ENCODE measurements at places on chromosomes 6 and 20.

DNA sequence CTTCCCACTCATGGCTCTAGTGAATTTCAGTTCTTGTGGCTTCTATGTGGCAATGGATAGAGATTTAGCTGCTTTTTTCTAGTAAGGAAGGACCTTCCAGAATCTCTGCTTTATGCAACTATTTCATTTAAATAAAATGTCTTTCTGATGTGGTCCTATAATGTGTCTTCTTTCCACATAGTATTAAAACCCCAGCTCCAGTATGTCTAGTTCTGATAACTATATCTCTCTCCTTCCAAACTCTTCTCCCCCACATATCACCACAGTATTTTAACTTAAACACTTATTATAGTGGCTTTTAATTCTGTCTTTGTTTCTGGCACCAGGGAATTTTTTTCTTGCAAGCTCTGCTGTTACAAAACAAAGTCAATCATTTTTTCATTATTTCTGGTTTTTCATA, 40.6 kb upstream of the SUMO4 start:
- no peak for DNase-seq

GRCh38 chr20:48281501-48281900, 496.2 kb upstream of the SULF2 start:
- no peak for DNase-seq

- DNase-seq: no peak
Measured at GRCh38 chr20:42492290-42492689, 697.4 kb downstream of the PTPRT start.

DNA sequence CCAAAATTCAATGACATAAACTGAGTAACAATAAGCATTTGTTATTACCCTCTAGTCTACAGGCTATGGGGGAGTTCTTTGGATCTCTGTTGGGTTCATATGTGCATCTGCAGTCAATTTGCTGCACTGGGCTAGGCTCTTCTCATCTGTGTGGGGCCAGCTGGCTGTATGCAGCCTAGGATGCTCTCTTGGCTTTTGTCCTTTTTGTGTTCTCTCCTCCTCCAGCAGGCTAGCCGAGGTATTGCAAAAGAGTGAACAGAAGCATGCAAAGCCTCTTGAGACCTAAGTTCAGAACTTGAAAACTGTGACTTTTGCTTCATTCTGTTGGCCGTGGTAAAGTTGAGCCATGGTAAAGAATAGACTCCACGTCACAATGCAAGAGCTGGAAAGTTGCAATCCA, 62.8 kb upstream of the FOXO3 start:
- DNase-seq: no peak

GRCh38 chr6:159650314-159650713, 42.7 kb downstream of the SOD2 start:
- DNase-seq: no peak

GRCh38 chr6:133705066-133705465, 183.8 kb upstream of the TCF21 start:
- DNase-seq: no peak

DNA sequence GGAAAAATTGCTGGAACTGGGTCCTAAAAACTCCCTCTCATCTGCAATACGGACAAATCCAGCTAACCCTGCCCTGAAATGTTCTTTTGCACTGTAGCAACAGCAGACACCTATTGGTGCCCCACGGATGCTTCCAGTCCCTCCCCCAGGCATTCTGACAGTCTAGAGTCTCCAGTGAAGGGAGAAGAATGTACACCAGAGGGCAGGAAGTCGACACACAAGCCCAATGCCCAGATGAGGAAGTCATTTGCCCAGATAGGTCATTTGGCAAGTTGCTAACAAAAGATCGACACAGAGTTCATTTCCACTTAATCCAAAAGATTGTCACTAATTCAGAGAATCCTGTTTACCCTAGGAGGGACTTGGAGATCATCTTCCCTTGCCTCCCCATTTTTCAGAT, 293.0 kb upstream of the PRDM1 start:
- DNase-seq: no peak

DNA sequence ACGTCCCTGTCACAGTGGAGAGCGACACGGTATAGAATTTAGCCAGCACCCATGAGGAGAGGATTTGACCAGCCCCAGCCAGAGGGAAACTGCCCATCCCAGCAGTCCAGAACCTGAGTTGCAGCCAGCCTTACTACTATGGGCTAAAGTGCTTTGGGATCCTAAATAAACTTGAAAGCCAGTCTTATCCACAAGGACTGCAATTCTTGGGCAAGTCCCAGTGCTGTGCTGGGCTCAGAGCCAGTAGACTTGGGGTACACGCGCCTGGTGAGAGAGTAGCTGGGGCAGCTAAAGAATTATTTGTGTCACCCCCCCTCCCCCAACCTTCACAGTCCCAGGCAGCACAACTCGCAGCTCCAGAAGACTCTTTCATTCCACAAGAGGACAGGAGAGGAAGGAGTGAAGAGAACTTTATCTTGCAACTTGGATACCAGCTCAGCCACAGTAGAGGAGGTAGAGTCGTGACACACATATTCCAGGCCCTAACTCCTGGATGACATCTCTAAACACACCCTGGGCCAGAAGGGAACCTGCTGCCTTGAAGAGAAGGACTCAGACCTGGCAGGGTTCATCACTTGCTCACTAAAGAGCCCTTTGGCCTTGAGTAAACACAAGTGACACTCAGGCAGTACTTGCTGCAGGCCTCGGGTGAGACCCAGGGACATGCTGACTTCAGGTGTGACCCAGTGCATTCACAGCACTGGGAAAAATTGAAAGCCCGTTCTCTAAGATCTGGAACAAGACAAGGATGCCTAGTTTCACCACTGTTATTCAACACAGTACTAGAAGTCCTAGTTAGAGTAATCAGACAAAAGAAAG, 100.3 kb downstream of the REV3L start:
- no peak for DNase-seq

DNA sequence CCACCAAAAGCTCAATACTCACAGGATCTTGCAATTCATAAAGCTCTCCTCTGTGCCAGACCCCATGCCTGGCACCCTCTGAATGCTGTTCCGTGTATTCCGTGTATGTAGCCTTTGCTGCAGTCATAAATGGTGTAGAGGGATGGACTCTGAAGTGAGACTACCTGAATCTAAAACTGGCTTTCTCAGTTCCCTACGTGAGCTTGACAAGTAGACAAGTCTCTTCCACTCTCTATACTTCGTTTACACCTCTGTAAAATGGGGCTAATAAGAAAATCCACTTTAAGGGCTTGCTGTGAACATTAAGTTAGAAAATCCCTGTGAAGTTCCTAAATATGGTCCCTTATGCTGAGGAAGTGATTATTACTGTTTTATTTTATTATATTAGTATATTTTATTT, 31.5 kb downstream of the PPP1R16B start:
- no peak for DNase-seq

DNA sequence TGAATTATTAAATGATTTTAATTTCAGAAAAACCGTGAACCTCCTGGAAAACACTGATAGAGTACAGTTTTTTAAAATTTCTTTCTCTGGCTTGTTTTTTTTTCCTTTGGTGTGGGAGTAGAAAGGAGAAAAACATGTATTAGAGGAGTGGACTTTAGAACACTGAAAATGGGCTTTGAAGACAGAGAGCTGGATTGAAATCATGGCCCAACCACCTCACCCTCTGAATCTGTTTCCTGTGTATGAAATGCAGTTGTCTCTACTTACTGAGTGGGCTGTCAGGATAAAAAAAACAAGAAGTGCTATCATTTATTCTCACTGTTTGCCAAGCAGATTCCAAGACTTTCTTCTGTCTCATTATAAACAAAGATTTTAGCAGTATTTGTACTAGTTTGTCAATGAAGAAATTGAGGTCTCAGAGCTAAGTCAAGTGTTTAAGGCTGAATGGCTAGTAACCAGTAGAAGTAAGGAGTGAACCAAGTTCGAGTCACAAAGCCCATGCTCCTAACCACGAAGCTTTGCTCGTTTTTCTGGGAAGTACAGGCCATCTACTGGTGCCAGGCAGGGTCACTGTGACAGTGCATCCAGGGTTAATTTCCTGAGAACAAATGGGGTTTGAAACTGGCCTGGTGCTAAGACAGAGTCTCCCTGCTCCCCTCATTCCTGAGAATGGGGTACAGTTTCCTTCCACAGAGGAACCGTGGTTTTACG, 256.4 kb downstream of the TMEM242 start:
- DNase-seq: no peak

GRCh38 chr6:170221052-170221752, 69.7 kb downstream of the DLL1 start:
- no peak for DNase-seq

DNA sequence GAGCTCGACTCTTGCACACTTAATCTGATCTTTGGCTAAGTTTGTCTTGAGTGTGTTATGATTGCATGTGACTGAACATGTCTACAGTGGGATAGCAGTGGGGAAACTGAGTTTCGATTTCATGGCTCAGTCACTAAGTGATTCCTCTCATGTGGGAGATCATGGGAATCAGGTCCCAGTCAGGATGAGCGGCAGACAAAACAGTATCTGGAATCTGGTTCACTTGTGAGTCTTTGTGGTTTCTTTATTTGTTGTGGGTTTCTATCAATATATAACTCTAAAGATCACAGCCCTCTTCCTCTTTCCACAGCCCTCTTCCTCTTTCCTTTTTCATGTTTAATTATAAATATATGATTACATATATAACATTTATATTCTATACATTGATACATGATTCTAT, 4.0 kb downstream of the RPP21 start:
- DNase-seq: no peak

- DNase-seq: no peak
Measured at GRCh38 chr6:42315259-42315990, 97.8 kb upstream of the MRPS10 start.

GRCh38 chr6:31972709-31973350, 892 bp upstream of the DXO start:
- DNase-seq: no peak

GRCh38 chr20:57714409-57715267, 4.8 kb upstream of the PMEPA1 start:
- no peak for DNase-seq

GRCh38 chr6:113414511-113414910, 442.6 kb upstream of the MARCKS start:
- no peak for DNase-seq

DNA sequence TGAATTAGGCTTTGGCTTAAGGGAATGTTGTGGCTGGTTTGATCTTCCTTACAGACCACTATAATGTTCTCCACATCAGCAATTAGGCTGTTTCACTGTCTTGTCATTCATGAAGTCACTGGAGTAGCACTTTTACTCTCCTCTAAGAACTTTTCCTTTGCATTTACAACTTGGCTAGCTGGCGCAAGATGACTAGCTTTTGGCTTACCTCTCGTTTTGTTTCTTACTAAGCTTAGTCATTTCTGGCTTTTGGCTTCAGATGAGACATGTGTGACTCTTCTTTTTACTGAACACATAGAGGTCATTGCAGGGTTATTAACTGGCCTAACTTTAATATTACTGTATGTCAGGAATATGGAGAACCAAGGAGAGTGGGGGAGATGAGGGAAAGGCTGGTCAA, 143.2 kb downstream of the PTCHD4 start:
- DNase-seq: no peak

DNA sequence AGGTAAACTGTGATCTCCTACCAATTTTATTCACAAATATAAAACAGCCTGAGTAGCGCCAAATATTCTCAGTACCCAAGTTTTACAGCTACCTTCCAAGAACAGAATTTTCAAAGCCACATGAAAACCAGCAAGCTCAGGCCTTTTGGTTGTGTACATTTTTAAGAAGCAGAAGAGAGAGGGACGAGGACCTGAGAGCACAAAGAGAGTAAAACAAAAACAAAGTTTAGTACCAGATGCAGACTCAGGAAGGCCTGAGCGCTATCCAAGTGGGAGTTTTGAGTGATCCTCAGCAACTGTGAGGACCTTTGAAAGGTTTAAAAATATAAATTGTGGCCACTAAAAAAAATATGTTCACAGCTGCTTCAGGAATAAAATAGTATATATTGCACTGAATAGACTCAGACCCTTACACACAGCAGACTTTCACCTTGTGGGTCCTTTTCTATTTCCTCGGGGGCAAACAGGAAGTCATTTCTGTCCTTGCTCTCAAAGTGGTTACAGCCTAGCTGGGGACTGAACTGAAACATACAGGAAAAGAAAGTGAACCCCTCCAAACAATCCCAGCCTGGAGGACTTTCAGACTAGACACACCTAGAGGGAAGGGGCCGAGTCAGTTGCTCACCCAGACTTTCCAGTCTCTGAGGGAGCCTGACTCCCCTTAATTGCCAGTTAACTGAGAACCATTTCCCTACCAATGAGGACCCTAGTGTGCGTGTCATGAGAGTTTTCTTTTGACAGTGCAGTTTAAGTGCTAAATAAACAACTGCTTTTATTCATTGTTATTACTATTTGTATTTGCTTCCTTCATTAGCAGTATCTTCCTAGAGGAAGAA, 48.5 kb upstream of the NT5E start:
- DNase-seq: no peak

- DNase-seq: no peak
Measured at GRCh38 chr6:71290611-71291010, 2.0 kb downstream of the OGFRL1 start.

- DNase-seq: no peak
Measured at GRCh38 chr20:1646975-1647431, 10.6 kb downstream of the SIRPG start.

Data from stimulated activated CD8-positive, alpha-beta memory T cell treated with anti-CD3 and anti-CD28 coated beads, Interleukin-15, amount 100 ng/mL, for 48 hours (primary cell).